ENCODE measurements at places on chromosomes 7 and 10.

DNA sequence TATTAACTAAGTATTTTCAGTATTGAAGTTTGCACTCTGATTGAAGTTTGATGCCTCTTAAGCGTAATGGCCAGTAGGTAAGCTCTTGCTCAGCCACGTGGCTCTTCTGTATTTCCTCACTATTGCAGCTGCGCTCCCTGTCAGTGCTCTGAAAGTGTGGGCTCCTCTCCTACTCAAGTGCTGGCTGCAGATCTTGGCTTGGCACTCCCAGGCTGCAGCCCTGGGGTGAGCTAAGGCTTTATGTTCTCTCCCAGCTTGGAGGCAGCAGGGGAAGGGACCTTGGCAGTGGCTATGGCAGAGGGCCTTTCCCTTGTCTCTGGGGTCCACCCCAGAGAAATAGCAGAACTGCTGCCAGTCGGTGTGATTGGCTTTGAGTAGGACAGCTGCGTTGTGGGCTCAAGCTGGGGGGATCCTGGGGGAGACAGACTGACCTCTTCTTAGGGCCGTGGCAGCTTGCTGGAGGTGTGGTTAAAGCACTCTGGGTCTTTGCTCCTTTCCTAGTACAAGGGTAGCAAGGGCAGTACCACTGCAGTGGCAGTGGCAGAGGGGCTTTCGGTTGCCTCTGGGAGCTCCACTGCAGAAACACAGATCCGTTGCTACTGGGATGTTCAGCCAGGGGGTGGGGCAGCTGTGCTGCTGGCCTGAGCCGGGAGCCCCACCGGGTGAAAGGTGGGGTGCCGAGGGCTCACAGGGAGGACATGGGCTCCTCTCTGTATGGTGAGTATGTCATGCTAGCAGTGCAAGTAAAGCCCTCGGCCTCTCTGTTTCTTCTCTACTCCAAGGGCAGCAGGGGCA lies 100.5 kb downstream of the GLCCI1 start:
- DNase-seq = no peak

DNA sequence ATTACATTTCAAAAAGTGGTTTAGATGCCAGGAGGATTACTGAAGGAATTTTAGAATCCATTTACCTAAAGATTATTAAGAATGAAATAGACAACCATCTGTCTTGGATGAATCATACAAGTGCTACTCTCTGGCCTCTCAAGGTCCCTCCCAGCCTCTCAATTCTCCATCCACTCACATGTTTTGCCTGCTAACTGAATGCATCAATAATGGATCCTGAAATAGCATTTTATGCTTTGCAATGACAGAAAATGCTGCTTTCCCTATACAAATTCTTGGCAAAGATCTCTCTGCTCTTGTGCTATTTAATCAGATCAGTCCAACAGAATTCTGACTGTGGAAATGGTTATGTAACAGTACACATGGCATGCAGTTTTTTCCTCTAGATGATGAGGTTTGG lies 68.1 kb downstream of the HBP1 start:
- DNase-seq = no peak

- DNase-seq = no peak
Measured at GRCh38 chr10:70932392-70933196, 44.2 kb upstream of the PCBD1 start.

GRCh38 chr10:51832652-51833383 lies 133.4 kb upstream of the CSTF2T start:
- DNase-seq = peak; percentile 40

DNA sequence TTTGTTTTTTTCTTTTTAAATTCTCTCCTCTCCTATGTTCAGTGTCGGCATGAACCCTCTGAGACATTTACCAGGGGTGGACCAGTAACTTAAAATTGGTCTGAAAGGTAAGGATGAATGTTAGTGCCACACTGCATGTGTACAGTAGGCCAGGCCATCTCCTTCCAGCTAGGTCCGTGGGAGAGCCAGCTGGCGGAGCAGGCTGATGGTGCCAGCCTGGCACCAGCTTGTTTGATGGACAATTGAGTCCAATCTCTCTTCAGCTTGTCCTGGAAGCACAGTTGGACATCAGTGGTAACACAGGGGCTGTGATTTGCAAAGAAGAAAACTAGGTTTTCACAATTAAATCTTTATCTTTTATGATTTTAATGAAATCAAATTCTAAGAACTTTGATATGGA lies 136.5 kb downstream of the CNNM2 start:
- no peak for DNase-seq

- DNase-seq = no peak
Measured at GRCh38 chr7:32525839-32526238, 30.6 kb downstream of the AVL9 start.

DNA sequence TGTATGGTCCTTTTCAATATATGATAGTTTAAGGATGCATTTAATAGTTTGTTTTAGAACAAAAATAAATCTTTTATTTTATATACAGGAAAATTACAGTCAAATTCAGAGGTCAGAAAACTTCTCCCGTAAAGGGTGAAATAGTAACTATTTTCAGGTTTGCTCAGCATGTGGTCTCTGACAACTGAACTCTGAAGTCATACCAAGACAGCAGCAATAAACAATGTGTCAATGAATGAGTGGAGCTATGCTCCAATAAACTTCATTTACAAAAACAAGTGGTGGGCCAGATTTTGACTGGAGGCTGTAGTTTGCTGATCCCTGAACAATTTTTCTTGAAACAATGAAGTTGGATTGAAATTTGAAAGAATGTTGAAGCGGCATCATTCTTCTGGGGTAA lies 123.6 kb downstream of the ZNF248 start:
- DNase-seq = no peak

DNA sequence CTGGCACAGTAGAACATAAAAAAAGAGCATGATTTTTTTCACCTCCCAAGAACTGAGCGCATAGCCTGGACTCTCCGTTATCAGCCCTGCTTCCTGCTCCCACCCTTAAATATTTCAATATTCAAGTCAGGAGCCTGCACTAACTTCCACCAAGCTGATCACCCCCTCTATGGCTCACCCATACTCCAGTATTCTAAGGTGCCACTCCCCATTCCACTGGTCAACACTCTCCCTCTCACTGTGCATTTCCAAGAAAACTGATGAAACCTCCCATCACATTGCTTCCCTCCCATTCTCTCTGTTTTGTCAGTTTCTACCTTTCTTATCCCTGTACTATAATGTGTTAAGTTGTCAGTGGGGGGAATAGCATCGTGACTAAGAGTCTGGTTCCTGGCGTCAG lies 95.0 kb upstream of the C7orf33 start:
- DNase-seq = no peak

DNA sequence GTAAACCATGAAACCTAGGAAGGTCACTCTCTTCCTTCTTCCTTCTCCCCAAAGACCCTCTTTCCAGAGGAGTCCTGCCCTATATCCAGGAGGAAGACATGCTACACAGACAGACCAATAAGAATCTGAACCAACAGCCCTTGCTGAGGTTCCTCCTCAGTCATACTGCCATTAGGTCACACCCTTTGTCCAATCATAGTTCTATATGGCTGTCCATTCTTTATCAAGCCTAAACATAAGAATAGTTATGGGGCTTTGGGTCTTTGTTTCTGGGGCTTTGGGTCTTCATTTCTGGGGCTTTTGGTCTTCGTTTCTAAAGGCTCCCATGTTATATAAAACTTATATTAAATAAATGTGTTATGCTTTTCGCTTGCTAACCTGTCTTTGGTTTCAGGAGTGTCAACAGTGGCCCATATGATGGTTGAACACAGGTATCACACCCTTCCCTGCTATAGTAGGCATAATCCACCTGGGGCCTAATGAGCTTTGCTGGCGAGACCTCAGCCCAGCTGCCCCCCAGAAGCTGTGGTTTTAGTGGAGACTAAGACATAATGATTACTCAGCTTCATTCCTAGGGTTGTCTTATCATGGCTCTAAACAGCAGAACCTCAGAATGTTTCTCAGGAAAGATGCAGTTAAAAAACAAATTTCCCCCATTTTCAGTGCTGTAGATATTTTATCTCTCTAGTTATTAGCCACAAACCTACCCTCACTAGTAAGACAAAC lies 91.6 kb downstream of the ELMO1 start:
- DNase-seq = no peak

GRCh38 chr7:76294344-76295024 lies 8.0 kb upstream of the HSPB1 start:
- peak; percentile 61 for DNase-seq

DNA sequence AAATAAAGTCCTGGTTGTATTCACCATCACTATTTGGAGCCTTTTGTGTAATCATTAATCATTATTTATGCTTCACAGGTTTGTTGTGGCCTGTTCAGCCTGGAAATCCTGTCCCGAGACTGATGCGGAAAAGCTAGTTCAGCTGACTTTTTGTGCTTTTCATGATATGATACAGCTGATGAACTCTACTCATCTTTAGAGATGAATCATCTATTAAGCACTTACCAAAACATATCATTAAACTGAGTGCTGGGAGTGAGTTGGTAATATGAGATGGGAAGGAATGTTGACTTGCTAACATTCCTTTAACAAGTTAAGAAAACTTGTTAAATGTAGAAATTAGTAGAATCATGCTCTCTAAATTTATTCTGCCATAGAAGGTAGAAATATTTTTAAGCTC lies 53.0 kb downstream of the CROT start:
- DNase-seq = no peak

GRCh38 chr10:62934258-62934657 lies 118.1 kb upstream of the EGR2 start:
- DNase-seq = no peak

GRCh38 chr7:98194672-98195457 lies 16.4 kb upstream of the BHLHA15 start:
- no peak for DNase-seq

GRCh38 chr7:110595694-110596093 lies 495.2 kb upstream of the LRRN3 start:
- DNase-seq = no peak

DNA sequence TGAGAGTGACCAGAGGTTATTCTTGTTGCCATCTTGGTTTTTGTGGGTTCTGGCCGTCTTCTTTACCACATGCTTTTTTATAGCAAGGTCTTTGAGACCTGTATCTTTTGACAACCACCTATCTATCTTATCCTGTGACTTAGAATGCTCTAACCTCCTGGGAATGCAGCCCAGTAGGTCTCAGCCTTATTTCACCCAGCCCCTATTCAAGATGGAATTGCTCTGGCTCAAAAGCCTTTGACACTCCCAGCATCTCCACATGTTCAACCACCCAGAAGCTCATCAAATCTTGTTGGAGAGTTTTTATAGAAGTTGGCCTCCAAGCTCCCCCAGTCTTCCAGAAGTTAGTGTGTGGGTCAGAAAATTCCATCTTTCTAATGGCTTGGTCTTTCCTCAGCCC lies 464.3 kb upstream of the NRP1 start:
- no peak for DNase-seq

DNA sequence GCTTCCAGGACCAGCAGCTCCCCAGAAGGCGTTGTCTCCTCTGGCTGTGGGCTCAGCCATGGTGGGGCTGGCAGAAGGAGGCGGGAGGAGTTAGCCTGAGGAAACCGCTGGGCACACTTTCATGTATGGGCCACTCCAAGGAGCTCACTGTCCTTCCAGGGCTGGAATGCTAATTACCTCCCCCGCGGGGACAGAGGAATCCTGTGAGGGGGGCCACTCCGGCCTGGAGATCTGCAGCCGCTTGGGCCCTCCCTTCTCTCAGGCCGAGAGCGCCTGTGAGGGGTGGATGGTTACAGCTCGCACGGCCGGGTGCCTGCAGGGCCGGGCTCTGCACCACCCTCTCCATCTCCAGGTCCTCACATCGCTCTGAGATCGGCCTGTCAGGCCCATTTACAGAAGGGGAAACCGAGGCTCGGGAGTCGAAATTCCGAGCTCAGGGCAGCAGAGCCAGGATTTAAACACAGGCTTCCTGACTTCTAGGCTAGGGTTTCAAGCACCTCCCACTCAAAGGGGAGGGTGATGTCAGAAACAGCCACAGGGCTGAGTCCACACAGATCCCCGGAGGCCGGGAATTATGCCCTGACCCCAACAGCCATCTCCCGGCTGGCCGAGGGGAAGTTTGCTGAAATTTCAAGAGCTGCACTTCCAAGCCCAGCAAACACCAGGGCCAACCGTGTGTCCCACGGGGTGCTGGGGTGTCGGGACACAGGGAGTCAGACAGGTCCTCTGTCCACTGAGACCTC lies 59.1 kb downstream of the PDGFA start:
- DNase-seq = no peak

- no peak for DNase-seq
Measured at GRCh38 chr10:118308664-118309063, 33.5 kb downstream of the FAM204A start.

- DNase-seq = no peak
Measured at GRCh38 chr7:134056816-134057215, 70.3 kb upstream of the LRGUK start.

GRCh38 chr7:148084138-148084537 lies 506.4 kb upstream of the C7orf33 start:
- peak; percentile 4 for DNase-seq

GRCh38 chr7:75054744-75055143 lies 18.9 kb downstream of the RCC1L start:
- DNase-seq = no peak

- DNase-seq = no peak
Measured at GRCh38 chr10:67297637-67298181, 371.9 kb downstream of the LRRTM3 start.

DNA sequence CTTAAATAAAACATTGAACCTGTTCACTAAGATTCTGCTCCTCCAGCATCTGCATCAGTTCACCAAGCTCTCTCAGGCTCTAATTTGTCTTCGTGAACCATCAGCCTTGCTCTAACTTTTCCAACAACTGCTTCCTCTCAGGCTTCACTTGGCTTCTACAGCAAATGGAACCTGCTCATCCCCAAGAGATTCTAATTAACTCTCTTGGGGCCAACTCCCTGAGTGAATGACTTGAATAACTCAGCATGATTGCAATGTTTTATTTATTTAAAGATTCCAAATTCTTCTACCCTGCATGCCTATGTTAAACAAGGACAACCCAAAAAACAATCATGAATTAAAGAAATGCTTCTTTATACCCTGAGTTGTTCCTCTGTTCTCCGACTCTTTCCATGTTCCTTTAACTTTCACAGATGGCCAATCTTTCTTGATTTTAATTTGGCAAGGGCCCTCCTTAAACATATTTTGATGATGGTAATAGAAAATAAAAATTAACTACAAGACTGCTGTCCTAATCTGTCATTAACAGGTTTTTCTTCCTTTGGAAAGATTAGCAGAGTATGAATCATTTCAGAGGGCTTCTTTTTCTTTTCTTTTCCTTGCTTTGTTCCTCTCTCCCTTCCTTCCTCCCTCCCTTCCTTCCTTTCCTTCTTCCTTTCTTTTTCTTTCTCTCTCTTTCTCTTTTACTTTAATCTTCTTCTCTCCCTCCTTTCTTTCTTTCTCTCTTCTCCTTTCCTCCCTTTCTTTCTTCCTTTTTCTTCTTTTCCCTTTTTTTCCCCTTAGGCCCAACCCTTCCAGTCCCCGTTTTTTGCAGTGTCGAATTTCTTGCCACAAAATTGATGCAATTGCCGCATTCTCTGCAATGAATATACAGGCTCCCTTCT lies 195.0 kb upstream of the RHOBTB1 start:
- DNase-seq = no peak

- no peak for DNase-seq
Measured at GRCh38 chr7:1881946-1882345, 211.9 kb downstream of the ELFN1 start.

GRCh38 chr10:108749042-108749441 lies 1174.3 kb downstream of the XPNPEP1 start:
- no peak for DNase-seq

All from T47D (cell line).